ENCODE measurements at places on chromosomes 5 and 9.

DNA sequence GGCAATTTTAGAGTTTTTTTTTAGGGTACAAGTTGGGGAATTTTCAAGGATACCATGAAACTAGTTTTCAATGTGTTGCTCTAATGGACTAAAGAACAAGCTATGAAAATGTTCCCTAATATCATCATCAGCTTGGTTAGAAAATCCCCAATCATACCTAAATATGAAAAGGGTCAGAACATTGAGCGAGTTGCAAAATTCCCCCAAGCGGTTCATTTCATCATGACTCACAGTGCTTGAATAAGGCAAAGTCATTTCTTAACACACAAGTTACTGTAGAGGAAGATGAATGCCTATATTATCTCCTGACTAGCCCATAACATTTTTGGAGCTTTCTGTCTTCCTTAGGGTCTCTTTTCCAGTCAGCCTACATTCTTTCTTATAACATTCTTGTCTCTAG, 62.7 kb downstream of the ST8SIA4 start:
- DNase-seq: no peak

DNA sequence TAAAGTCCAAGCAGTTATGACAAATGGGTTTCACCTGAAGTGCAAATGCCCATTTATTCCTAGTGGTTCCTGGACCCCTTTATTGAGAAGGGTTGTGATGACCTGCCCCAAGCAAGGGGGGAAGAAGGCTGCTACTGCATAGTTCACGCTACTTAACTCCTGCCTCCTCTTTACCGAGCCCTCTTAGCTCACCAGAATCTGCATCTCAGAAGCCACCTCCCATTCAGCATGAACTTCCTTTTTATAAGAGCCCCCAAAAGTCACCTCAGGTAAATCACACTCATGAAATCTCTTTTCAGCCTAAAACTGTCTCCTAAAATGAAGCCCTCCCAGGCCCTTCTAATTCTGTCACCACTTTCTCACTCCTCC, 26.6 kb upstream of the C9orf72 start:
- no peak for DNase-seq

- DNase-seq: no peak
These were observed 218.5 kb upstream of the SLC30A5 start for GRCh38 chr5:68875351-68875750.

DNA sequence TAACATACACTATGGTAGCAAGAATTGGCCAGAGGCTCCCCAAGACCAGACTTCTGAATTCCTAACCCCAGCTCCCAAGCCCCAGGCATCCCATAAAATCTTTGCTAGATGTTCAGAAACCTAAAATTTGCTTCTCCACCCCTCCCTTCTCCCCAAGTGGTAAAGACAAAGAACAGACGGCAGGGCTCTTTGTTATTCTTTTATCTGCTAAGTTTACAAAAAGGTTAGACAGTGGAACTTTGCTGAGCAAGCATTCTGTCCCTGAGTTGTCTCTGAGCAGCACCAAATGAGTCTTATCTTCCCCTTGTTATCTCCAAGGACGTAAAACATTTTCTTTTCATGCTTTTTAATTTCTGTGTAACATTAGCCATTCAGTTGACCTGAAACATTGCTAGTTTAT, 30.2 kb downstream of the TJP2 start:
- no peak for DNase-seq

DNA sequence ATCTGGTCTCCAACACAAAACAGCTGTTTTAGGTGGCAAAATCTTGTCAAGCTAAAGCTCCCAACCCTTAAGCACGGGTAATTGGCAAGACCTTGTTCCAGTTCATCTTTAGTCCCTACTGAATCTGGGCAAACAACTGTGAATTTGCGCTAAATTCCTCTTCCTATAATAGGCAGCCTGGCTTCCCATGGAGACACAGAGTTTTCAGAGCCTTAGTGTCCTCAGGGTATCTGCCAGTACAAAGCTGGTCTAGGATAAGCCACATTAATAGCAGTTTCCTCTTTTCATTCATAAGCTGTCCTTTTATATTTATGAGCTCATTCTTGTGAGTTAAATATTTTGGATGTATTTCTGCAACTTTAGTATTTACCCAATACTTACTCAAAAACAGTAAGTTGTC, 59.5 kb downstream of the FGF10 start:
- no peak for DNase-seq

DNA sequence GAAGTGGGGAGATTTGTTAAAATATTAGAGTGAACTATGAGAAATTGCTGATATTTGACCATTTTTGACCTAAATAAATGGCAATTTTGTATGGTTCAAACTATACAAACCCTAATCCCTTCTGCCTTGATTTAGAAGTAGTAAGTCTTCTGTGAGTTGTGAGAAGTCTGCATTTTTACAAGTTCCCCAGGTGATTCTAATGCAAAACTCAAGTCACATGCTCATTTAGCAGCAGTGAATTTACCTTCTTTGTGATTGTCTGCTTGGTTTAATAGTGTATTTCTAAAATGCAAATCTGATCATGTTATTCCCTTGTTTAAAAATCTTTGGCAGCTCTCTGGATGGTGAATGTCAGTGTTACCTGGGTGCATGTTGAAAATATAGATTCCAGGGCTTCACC, 2.8 kb downstream of the MEGF10 start:
- no peak for DNase-seq

- DNase-seq: no peak
These were observed 130.0 kb upstream of the DMRTA1 start for GRCh38 chr9:22316645-22317044.

GRCh38 chr5:103041071-103041676, 78.8 kb downstream of the GIN1 start:
- peak; percentile 57 for DNase-seq

All from kidney capillary endothelial cell (primary cell).